Vein endothelial cell (primary cell): ENCODE measurements at places on chromosomes 5 and 9. TPM values are rescaled to one million over a fixed set of nuclear protein-coding genes. Genes with fewer than 3 reads are reported as not detected.

PCDH12 gene
- 32.7 and 55.6 TPM in 2 replicates for total RNA-seq

KCNMB1 gene
- 0.10 TPM in 1 of 2 replicates, not detected in the other for total RNA-seq

PCDHGB5 gene
- 22.4 and 26.1 TPM in 2 replicates for total RNA-seq

RANBP3L gene
- total RNA-seq: not detected in 2 replicates

TMEM252 gene
- not detected in 2 replicates for total RNA-seq

AMBP gene
- not detected in 2 replicates for total RNA-seq

PRLR gene
- not detected in 2 replicates for total RNA-seq

SLC23A1 gene
- not detected in 2 replicates for total RNA-seq

GDA gene
- total RNA-seq: not detected in 2 replicates

LTC4S gene
- total RNA-seq: 0.57 and 1.3 TPM in 2 replicates

CDC23 gene
- total RNA-seq: 34.0 and 39.6 TPM in 2 replicates
